Central memory CD4-positive, alpha-beta T cell (primary cell): ENCODE measurements at places on chromosomes 11 and 22.
A peak's percentile ranks its signal among the peaks of the same experiment; 100 is the strongest.

DNA sequence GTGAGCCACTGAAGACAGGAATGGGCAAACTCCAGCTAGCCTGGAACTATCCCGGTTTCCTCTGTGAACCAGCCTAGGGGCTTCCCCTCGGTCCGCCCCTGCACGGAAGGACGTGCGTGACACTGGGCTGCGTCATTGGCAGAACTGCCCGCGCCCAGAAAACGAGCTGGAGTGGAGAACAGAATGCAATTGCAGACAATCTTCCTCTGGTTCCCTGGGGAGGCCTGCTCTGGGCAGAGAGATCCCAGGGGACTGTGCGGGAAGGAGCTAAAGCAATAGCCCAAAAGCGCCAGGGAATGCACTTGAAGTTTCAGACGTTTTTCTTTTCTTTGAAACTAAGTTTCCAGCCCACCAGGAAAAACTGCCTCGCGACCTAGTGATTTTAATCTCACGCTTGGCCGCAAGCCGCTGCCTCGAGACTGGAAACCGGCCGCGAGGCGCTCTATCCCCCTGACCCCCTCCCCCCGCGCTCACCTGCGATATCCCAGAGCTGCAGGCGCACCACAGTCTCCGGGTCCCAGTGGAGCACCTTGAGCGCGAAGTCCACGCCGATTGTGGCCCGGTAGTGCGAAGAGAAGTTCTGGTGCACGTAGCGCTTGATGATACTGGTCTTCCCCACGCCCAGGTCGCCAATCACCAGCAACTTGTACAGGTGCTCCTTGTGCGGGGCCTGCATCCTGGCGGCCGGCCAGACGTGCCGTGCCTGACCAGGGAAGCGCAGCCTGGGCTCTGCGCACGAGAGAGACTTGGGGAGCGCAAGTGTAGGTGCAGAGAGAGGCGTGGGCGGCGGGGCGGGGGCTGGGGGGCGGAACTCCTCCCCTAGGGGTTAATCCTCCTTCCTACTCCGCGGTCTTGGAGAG is at the start of gene RAB38:
RAB38 (minus strand) TSS at position 735 of the 860 bp plus-strand sequence; CDS start at position 676, 59 bp downstream.
- DNase-seq, result peak; percentile 12

DNA sequence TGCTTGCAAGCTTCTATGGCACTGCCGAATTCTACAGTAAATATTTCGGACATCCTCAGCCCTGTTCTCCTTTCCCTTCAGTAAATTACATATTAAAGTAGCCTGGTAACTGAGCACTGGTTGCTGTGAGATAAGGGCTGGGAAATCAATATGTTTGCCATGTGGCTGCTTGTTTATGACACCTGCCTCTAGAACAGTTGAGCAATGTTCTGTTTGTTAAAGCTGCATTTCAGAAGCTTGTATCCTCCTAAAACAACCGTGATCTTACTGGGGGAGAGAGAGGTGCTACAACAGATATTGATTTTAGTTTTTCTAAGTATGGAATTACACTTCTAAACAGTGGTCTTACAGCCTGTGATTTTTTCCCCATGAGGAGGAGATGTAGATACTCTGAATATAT is 39.4 kb downstream of the ZBTB16 start:
- DNase-seq, result no peak

GRCh38 chr11:119094816-119095065 is 6.9 kb downstream of the DPAGT1 start:
- DNase-seq, result no peak

DNA sequence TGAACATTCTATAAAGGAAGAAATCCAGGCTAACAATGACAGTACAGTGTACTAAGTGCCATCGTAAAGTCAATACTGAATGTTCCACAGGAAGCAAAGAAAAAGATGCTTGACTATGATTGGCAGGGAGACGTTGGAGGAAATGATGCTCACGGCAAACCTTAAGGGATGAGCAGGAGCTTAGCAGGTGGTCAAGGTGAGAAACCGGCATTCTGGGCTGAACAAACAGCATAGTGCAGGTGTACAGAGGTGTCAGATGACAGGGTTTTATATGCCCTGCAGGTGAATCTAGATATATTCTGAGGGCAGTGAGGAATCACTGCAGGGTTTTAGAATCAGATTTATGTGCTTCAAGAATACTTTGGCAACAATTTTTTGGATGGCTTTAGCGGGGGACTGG is 85.3 kb upstream of the HEPHL1 start:
- no peak for DNase-seq

DNA sequence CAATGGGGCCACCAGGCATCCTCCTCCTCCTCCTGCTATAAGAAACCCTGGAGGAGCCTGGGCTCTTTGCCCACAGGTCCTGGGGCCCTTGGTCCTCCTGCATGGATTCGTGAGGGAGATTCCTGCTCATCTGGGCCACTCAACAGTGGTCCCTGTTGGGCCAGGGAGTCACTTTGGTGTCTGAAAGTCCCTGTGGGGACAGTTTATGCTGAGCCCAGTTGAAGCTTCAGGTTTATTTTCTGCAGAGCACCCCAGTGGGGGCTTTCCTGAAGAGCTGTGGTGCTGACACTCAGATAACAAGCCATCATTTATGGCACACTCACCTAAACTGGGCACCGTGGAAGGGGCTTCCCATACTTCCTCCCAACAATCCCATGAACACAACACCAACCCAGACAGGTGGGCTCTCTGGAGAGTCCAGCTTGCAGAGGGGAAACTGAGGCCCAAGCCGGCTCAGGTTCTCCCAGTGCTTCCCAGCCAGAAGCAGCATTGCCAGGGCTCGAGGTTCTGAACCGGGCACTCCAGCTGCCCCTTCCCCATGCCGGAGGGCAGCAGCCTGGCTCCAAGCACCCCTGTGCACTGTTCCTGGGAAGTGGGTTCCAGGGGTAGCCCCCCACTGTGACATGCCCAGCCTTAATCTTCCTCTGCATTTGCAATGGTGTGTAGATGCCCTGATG is 91.3 kb downstream of the MYEOV start:
- no peak for DNase-seq

DNA sequence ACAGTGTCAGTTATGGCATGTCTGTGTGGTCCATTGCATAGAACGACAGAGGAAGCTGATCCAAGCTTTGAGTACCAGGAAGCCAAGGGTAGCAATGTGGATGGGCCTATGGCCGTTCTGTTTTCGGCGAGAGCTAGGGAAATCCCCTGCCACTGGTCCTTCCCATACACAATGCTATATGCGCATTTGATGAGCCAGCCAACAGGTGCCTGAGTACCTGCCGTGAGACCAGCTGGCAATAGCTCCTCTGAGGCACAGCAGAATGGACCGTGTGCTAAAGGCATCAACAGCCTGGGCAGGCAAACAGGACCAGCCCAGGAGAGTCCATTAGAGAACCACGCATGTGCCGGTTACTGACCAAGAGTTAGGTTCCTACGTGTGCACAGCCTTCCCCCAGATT is 753.0 kb downstream of the NTM start:
- DNase-seq, result no peak

GRCh38 chr22:43036282-43036829 is 21.4 kb upstream of the PACSIN2 start:
- no peak for DNase-seq

DNA sequence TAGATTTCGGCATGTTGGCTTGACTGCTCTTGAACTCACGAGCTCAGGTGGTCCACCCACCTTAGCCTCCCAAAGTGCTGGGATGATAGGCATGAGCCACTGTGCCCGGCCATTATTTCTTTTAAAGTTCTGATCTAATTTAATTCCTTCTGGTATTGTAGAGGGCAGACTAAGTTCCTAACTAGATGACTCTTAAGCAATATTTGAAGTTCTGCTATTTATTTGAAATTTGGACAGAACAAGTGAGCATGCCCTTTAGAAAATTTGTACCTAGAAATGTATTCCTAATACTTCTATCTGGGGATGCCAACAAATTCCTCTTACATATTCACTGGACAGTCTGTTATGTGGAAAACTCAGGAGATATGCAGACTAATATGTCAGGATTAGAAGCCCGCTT is 746.4 kb downstream of the LRRC4C start:
- DNase-seq, result no peak

DNA sequence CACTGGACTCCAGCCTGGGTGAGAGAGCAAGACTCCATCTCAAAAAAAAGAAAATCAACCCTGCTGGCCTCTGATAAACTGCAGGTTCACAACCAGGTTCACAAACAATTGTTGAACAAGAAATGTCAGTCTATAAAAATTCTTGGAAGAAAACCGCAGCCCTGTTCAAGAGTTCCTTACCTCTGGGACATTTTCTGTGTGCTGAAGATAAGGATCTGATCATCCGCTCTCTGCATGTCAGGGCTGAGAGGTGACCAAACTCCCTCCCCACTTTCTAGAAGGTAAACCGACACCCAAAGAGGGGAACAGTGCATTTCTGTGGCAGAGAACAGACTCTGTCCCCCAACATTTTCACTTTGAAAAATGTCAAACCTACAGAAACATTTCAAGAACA is 4.2 kb upstream of the UPK3A start:
- no peak for DNase-seq

DNA sequence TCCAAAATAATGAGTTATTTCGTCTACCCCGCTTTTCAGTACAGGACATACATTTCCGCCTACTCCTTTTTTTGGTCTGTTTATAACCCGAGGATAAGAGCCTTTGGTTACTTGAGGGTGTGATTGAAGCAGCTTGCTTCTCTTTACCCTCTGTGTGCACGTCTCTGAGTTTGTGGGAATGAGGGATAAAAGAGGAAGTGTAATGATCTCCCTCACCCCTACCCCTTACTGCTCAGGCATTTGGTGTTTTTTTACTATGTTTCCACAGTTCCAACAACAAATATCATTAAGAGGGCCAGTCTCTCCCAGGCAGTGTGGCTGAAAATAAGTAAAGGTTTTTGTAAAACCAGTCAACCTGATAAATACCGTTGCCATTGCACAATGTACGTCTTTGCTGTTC is 83.2 kb upstream of the GAL start:
- no peak for DNase-seq

DNA sequence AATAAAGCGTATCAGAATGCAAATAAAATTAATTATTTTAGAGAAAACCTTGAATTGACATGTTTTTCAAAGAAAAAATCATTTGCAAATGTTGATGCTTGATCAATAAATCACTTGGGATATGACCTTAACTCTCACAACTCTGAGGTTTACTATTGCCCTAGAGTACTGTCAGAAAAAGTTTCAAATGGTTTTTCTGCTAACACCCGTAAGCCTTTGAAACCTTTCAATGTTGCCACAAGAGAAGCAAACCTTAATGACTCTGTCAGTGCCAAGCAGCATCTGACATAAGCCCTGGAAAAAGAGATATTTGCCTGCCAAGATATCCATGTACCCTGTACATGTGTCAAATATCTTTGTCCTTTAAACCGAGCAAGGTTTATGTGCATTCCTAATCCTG is 384.3 kb upstream of the ARHGAP42 start:
- no peak for DNase-seq

- no peak for DNase-seq
These were observed 224.6 kb upstream of the ISX start for GRCh38 chr22:34841331-34841771.

DNA sequence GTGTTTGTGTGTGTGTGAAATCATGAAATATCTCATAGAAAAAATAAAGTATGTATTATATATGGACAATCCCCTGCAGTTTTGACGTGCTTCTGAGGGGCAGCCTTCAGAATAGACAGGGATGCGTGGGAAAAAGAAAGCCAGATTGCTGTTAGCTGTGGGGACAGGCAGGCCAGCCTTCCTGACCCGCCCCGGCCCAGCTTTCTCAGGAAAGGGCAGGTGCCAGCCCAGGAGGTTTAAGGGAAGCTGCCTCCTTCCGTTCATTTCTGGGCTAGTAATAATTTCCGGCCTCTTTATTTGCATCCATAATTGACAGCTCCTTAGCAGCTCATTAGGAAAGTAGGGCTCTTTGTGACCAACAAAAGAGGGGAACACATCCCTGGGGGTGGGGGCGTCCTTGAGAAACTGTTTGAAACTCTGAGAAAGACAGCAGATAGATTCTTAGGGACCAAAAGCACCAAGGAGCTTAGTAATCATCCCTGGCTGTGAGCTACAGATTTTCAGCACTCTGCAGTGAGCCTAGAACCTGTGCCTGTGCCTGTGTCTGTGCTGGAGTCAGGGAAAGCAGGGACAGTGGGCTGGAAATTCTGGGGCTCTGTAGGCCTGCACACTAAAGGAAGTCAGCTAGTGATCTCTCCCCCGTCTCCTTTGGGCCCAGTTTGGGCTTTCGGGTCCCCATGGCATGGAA is 632.9 kb upstream of the CADM1 start:
- DNase-seq, result no peak

GRCh38 chr11:5767056-5767455 is 13.0 kb downstream of the OR52N4 start:
- no peak for DNase-seq

DNA sequence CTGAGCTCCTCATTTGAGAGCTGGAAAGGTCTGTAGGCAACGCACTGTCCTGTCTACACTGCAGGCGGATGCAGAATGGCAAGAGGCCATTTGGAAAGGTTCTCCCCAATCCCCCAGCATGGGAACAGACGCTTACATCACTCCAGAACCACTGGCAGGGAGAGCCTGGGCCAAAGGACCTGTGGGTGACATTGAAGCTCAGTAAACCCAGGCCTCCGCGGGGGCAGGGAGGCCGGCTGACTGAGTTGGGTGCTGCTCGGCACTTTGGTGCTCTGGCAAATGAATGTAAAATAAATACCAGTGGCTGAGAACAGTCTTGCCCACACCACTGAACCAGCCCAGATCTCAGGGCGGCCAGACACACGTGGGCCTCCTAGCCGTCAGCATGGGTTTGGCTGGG is 22.4 kb downstream of the TOM1 start:
- DNase-seq, result no peak

GRCh38 chr11:26297189-26297975 is 34.5 kb upstream of the ANO3 start:
- no peak for DNase-seq

- DNase-seq, result no peak
These were observed 46.4 kb downstream of the RCN1 start for GRCh38 chr11:32137263-32137662.

DNA sequence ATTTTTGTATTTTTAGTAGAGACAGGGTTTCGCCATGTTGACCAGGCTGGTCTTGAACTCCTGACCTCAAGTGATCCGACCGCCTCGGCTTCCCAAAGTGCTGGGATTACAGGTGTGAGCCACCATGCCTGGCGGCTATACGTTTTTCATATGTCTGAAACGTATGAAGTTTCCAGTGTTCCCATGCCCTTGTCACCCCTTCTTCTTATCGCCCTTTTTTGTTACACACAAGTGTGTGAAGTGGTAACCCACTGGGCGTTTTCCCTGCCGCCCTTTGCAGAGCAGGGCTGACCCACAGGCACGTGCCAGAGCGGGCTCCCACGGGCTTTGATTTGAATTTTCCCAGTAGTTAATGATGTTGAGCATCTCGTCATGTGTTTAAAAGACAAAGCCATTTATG is 17.0 kb downstream of the PIM3 start:
- no peak for DNase-seq

- no peak for DNase-seq
These were observed 63.3 kb downstream of the SYN3 start for GRCh38 chr22:32994898-32995297.

DNA sequence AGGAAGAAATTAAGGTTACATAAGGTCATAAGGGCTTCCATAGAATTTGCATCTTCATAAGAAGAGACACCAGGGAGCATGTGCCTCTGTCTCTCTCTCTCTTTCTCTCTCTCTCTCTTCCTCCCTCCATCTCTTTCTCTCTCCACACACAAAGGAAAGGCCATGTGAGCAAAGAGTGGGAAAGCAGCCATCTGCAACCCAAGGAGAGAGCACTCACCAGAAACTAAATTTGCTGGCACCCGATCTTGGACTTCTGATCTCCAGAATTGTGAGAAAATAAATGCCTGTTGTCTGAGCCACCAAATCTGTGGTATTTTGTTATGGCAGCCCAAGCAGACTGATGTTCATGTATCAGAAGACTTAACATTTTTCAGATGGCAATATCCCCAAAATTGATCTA is 6.4 kb upstream of the KRTAP5-10 start:
- DNase-seq, result no peak

- DNase-seq, result no peak
These were observed 555.3 kb downstream of the MIAT start for GRCh38 chr22:27212617-27213177.

GRCh38 chr11:103942646-103943045 is 93.8 kb upstream of the DDI1 start:
- no peak for DNase-seq
